ENCODE measurements at places on chromosomes 2 and 18.

GRCh38 chr2:56871644-56872043, 687.9 kb downstream of the CCDC85A start:
- no peak for DNase-seq

- DNase-seq = no peak
Observed at GRCh38 chr2:72115110-72116080, 32.3 kb downstream of the CYP26B1 start.

- no peak for DNase-seq
Observed at GRCh38 chr2:239985356-239985755, 39.8 kb downstream of the NDUFA10 start.

- no peak for DNase-seq
Observed at GRCh38 chr2:47639467-47639866, 143.5 kb upstream of the MSH6 start.

GRCh38 chr2:29834624-29835023, 86.8 kb downstream of the ALK start:
- no peak for DNase-seq

- no peak for DNase-seq
Observed at GRCh38 chr2:3291750-3292149, 85.9 kb downstream of the EIPR1 start.

DNA sequence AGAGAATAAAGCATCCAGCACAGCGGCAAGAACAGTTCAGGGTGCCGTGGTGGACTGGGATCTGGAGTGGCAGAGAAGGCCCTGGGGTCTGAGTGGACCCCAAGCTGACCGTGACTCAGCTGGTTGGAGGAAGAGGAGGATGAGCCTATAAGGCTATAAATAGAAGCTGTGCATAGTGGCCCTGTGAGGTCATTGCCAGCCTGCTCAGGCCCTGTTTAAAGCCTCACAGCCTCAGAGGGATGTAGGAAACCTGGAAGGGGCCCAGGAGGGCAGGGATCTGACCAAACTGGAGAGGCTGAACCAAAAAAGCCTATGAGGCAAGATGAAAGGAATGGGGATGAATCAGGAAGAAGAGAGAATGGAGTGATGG, 11.3 kb upstream of the DES start:
- no peak for DNase-seq

DNA sequence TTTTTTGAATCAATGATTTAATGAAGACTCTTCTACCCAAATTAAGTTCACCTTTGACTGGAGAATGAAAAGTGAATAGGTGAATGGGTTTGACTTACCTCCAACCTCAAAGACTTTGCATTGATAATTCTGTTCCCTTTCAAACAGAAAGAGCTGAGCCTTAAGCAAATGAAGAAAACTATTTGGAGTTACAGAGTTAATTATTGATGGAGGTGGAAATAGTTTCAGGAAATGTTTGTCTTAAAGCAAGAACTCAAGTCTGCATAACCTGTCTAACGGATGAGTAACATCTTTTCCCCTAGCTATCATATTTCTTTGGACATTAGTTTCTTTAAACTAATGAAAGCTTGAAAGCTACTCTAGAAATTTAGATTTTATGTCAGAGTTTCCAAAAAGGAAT, 166.5 kb downstream of the CERS6 start:
- DNase-seq = no peak

DNA sequence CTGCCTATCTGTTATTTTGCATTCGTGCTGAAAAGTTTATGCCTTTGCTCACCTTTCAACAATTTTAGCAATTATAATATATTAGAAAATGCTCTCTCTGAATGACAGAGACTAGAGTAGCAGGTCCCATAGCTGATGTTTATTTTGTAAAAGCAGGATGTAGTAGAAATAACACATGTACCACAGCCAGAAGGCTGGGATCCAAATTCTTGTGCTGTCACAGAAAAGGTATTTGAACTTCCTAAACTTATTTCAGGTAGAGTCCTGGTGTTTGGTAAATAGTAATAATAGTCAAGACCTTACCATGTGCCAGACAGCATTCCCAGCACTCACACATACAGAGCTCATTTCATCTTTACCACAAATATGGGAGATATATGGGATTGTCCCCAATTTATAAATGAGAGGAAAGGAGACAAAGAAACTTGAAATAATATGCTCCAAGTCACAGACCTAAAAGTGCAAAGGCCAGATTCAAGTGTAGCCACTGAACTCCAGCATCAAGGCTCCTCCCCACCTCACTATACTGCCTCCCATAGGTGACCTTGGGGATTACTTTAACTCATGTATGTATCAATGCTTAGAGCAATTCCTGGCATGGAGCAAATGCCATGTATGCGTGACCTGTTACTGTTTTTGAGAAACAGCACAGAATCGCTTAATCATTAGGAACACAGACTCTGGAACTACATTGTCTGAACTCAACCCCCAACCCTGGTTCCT, 284.7 kb upstream of the RAB12 start:
- no peak for DNase-seq

GRCh38 chr2:114076961-114077360, 187.1 kb downstream of the ACTR3 start:
- no peak for DNase-seq

GRCh38 chr18:79245517-79246001, 150.2 kb upstream of the NFATC1 start:
- no peak for DNase-seq

DNA sequence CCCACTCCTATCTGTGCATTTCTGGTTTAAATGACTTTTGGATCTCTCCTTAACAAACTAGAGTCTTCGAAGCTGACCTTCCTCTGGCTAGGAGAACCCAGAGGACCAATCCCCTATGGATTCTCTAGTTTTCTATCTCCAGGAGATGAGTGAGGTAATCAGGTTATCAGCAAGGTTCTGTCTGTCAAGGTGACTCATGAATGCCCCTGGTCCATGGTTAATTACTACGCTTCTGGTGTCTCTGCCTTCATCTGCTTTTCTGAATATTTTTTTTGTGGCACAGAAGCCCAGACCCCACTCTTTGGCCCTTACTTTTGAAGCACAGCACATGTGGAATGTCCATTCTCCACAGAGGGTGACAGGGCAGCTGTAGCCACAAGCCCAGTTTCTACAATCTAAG, 897.9 kb upstream of the KLHL29 start:
- no peak for DNase-seq

DNA sequence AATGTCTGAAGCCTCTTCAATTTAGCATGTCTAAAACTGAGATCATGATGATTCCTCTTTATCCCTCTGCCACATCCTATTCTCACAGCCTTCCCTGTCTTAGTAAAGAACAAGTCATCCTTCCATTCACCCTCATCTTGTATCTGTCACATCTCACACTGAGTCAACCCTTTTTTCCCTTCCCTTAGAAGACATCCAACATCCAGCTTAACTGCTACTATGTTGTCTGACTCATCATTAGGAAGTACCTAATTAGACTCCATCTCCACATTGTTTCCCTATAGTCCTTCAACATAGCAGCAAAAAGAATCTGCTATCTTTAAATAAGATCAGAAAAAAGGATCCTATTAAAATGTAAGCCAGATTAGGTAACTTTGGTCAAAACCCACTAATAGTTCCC, 85.2 kb upstream of the GRB14 start:
- DNase-seq = no peak

- no peak for DNase-seq
Observed at GRCh38 chr2:190578158-190579057, 43.9 kb upstream of the NEMP2 start.

DNA sequence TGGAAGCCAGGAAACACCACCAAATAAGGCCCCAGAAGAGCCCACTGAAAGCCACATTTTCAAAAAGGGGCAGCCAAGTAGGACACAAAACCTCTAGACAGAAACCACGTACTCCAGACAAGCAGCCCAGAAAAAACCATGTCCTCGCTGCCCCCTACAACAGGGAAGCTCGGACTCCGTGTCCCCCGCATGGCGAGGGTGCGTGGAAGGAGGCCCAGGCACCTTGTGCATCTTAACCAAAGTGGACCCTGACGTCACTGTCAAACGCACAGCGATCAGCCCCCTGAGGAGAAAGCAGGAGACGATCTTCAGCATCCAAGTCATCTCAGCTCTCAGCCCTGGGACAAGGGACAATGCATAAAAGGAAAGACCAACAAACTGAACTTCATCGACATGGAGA, 168.4 kb downstream of the EIPR1 start:
- DNase-seq = no peak

DNA sequence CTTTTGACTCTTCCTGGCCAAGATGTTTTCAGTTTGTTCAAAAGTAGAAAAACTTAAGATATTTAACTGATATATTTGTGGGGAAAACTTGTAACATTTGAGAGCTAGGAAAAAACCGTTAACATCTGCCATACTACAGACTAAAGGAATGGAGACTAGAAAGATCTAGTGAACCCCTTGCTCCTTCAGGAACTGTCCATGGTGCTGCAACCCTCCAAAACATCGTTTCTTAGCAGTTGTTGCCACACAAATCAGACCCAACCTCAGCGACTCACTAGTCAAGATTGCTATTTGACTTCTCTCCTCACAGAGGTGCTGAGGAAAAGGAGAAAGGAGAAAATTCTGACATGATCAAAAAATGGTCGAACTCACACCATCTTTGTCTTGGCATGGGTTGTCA, 393.8 kb upstream of the LYPD1 start:
- peak; percentile 7 for DNase-seq

DNA sequence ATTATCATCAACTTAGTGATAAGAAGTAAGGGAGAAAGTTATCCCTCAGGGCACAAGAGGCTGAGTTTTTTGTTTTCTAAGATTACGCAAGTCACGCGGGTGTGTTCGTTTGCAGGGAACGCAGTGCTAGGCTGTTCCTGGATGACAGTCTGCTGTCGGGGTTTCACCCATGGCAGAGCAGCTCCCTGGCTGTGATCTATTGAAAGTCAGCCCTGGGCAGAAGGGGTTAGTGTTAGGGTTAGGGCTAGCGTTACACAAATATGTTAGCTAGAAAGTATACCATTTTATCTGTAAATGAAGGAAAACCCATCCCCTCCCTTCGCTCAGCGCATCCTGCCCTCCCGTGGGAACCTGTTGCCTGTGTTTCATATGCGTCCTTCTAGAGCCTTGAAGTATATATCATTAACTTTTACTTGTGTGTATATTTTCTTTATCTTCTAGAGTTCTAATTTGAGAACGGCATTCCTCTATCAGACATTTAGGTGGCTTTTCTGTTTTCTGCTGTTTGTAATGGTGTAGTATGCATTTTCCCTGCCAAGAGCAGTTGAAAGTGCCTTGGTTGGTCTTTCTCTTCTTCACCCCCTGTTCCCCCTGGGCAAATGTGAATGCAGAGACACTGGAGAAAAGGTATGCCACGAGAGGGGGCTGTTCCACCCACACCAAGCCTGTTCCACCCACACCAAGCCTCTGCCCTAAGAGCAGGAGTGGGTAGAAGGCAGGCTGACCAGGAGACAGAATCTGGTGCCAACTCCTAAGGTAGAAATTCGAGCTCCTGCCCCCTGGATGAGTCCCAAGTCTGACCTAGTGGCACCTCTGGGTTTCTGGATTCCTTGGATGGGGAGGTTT, 47.0 kb downstream of the ARMC9 start:
- no peak for DNase-seq

- no peak for DNase-seq
Observed at GRCh38 chr2:67839668-67840067, 223.1 kb downstream of the C1D start.

GRCh38 chr2:101897301-101897700, 94.5 kb upstream of the IL1R2 start:
- no peak for DNase-seq

- DNase-seq = no peak
Observed at GRCh38 chr2:32937602-32938448, 8.9 kb upstream of the LTBP1 start.

DNA sequence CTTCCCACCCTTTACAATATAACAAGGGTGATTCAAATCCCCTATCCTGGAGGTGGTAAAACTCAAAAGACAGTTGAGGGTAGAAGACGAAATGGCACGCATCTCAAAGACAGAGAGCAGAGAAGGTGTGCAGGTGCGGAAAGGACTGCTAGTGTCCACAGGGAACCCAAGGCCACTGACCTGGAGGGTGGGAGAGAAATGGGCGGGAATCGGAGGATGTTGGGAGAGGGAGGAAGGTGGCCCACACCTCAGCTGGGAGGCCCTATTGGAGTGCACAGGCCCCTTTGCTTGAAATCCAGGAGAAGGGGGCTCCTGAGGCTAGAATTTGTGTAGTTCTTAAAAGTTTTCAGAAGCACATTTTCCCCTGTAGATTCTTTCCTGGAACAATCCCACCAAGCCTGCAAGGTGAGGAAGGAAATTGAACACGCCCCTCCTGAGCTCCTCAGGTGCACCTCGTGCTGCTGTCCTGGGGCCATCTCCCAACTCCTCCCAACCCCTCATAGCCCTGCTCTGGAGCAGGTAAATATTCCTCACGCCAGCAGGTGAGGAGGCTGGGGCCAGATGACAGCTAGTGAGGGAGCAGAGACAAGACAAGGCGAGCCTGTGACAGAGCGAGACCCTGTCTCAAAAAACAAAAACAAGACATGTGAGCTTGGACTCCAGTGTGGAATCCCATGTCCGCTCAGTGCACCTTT, 99.3 kb downstream of the MCFD2 start:
- DNase-seq = no peak

DNA sequence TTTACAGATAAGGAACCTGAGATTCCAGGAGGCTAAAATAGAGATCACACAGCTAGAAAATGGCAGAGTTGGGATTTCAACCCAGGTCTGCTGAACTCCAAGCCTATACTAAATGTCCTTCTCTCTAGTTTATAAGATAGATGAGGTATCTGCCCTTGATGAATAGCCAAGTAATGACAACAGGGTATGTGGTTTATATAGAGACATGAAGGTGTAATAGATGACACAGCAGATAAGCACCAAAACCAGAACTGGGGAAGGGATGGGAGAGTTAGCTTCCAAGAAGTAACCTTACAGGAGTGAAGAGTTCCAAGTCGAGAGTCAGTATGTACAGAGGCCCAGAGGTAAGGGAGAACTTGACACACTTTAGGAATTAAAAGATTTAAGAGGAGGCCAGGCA, 104.7 kb upstream of the UBXN4 start:
- DNase-seq = no peak

DNA sequence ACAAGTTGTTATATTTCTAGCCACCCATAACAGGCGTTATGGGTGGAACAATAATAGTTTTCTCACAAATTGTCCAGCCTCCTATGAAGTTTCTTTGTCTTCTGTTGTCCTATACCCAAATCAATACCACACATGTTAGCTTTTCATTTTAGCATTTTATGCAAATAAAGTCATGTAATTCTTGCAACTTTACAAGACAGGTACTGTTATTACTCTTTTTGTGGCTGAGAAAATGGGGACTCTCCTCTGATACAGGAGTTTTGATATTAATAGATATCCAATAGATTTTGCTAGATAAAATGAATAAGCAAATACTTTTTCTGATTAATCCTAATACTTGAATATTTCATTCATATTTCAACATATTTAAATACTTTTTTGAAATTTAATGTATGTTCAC, 151.0 kb downstream of the PMAIP1 start:
- DNase-seq = no peak

All from globus pallidus (tissue), 1 donor.